Foreskin melanocyte (primary cell): ENCODE measurements at places on chromosomes 3 and 15.
A peak's percentile ranks its signal among the peaks of the same experiment; 100 is the strongest.

DNA sequence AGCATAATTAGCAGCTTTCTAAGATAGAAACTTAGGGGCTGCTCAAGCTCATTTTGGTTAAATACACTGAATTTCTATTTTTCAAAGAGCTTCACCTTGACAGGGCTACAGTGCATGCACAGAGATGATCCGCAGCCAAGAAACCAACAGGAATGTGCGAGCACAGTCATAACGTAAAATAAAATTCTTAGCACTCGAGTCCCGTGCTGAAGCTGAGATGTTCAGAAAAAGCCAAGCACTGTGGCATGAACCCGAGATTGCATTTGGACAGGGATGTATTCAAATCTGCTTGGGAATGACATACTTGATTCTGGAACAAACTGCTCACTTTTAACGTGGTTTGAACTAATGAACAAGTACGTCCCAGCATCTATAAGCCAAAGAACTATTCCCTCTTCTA lies 340.3 kb downstream of the FOXP1 start:
- no peak for DNase-seq

GRCh38 chr3:95434491-95434890 lies 1371.6 kb downstream of the NSUN3 start:
- DNase-seq, result no peak

DNA sequence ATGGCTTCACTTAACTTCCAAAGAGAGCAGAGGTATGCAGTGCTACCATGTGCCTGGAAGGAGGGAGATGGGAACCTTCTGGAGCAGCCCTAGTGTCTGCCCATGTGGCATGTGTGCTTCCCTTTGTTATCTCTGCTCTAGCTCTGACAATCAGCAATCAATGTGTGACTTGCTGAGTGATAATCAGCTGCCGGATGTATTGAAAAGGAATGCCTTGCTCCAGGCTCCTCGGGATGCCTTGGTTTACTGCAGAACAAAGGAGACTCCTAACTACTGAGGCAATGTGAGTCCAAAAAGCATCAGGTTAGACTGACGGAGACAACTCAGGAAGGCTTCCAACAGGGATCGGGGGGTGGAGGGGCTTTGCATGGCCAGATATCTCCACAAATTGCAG lies 36.0 kb upstream of the CORO2B start:
- DNase-seq, result peak; percentile 17

GRCh38 chr3:131107637-131108433 lies 81.2 kb downstream of the NEK11 start:
- DNase-seq, result no peak

- DNase-seq, result no peak
These were observed 424.3 kb upstream of the TPRG1 start for GRCh38 chr3:188747489-188747888.

GRCh38 chr3:175105066-175105465 lies 245.9 kb downstream of the NAALADL2 start:
- DNase-seq, result no peak

DNA sequence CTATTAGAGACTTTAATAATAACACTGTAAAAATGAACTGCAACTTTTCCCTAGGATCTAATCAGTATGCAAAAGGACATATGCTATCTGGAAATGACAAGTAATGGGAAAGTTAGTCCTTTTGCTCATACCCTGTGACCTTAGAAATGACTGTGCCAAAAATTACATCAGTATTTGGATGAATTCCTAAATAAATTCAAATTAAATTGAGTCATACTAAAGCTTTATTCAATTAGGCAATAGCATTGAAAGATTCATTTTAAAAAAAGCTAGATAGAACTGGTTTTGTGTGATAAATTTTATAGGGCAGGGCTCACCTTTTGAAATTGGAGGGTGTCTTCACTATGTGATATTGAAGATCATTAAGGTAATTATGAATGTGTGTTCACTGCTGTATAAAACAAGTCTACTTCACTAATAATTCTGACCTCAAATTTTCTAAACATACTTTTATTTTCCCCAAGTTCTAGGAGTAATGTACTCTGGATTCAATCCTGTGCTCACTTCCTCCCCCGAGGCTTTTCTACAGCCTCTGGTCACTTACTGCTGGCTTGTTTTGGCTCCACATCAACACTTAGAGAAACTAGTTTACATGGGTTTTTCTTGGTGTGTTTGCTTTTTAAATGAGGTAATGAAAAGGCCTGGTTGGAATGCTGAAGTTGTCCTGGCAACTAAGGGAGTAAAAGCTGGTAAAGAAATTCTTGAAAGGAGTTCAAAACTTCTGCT lies 44.4 kb upstream of the SPTSSB start:
- no peak for DNase-seq

GRCh38 chr3:150252462-150252861 lies 155.6 kb upstream of the TSC22D2 start:
- no peak for DNase-seq

DNA sequence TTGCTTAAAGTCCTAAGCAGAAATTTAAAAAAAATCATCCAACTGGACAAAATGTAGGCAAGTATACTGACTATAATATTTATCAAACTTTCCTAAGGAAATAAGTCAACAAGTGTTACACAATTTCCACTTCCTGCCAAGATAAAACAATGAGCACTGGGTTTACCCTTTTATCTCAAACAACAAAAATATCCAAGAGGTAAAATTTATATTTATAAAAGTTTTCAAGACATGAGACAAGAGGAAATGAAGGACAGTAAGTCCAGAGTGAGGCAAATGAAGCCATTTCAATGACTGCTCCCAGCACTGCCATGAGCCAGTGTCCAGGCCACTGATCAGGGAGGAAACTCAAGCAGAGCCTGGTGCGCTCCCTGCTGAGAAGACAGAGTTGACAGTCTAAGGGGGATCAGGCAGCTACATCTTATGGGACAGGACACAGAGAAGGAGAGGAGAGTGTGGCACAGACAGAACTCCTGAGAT lies 439.4 kb downstream of the RAP2B start:
- no peak for DNase-seq

DNA sequence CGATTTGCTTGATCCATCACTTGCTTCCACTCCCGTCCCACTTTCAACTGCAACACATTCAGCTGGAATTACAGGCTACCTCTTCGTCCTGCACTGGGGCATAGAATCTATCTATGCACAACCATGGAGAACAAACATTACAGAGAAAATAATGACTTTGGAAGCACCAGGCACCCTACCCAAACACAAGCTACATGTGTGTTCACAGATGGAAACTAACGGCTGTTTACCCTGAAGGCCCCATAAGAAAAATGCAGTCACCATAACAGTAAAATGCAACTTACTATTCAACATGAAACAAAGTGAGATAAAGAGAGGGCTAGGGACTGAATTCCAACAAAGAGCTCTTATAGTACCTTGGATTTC lies 496.8 kb downstream of the FOXP1 start:
- DNase-seq, result no peak

DNA sequence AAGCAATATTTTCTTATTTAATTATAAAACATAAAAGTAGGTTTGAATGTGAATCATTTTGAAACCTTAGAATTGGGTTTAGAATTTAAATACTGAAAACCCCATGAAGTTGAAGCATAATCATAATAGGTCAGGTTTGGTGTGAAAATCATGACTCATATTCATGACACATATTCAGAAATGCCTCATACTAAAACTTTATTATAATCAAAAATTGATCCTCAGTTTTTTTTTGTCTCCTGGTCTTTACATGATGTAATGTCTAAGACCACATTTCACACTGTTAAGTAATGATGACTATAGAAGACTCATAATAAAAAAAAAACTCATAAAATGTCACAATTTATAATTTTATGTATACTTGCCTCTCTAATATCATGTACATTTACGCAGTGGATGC lies 190.4 kb downstream of the FOXP1 start:
- DNase-seq, result no peak

DNA sequence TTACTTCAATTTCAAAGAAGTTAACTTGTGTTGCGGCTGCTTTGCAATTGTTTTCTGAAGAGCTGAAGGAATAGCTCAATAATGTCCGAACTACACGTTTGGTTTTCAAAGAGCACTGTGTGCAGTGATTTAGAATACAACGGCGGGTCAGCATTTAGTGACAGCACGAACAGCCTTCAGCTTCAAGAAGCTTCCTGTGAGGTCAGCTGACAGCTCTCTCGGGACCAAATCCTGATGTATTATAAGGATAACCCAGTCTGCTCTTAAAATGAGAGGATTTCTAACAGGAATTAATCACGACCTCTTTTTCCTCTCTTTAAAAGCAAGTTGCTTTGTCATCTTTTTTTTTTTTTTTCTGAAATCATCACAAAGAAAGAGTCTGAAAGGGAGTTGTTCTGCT lies 97.9 kb upstream of the UNC13C start:
- DNase-seq, result peak; percentile 20

GRCh38 chr3:102614585-102614984 lies 179.8 kb downstream of the ZPLD1 start:
- DNase-seq, result peak; percentile 2

- DNase-seq, result no peak
These were observed 96.5 kb upstream of the PRR23E start for GRCh38 chr3:127096256-127097071.

- DNase-seq, result no peak
These were observed 285.8 kb upstream of the GADL1 start for GRCh38 chr3:31180274-31180673.

DNA sequence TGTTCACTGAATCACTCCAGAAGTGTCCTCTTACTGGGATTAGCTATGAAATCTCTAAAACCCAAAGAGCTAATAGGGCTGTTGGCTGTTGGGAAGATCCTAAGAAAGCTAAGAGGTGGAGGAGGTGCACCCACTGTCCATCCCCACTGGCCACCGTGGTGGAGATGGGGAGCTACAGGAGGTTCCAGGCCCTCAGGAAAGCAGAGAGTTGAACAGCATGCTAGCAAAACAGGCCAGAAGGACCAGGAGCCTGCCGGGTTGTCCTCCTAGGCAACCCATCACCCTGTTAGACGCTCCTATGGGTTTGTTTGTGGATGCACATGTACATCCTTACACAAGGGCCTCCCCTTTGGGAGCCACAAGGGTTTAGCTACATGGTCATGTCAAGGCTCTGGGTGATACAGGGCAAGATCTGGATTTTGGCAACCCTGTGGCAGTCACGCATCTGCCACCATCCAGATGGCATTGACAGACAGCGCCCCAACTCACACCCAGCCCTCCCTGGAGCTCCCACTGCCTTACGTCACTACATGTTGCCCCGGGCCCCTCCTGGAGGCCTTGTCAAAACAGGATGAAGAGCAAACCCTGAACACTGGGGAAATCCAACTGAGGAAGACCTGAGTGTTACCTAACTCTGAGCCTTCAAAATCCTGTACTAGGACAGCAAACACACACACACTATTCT lies 208.1 kb downstream of the SLCO3A1 start:
- DNase-seq, result no peak

DNA sequence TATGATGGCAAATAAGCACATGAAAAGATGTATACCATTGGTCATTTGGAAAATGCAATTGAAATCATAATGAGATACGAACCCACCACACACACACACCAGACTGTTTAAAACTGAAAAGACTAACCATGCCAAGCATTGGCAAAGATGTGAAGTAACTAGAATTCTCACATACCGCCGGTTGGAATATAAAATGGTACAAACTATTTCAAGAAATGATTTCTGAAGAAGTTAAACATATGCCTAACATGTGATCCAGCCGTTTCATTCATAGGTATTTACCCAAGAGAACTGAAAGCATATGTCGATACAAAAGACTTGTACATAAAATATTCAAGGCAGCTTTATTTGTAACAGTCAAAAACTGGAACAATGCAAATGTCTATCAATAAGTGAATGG lies 28.9 kb downstream of the HES1 start:
- DNase-seq, result no peak

- DNase-seq, result no peak
These were observed 58.3 kb upstream of the TSEN2 start for GRCh38 chr3:12425850-12426579.

GRCh38 chr3:16496008-16496407 lies 17.5 kb downstream of the RFTN1 start:
- no peak for DNase-seq

GRCh38 chr3:133887074-133887802 lies 8.4 kb downstream of the RAB6B start:
- DNase-seq, result no peak

DNA sequence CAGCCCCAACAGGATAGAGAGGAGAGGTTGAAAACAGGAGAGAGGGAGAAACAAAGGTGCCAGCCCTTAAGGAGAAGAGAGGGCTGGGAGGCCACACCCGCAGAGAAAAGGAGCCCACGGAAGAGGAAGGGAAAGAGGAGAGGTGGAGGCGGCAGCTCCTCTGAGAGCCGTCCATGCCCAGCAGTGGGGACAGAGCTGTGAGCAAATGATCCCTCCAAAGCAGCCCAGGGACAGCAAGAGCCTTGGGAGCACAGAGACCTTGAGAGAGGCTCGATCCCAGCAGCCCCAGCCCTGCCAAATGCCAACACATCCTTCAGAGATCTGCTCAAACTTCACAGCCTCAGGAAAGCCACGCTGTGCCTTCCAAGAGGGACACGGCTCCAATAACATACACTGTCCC lies 66.7 kb upstream of the CORO2B start:
- no peak for DNase-seq

DNA sequence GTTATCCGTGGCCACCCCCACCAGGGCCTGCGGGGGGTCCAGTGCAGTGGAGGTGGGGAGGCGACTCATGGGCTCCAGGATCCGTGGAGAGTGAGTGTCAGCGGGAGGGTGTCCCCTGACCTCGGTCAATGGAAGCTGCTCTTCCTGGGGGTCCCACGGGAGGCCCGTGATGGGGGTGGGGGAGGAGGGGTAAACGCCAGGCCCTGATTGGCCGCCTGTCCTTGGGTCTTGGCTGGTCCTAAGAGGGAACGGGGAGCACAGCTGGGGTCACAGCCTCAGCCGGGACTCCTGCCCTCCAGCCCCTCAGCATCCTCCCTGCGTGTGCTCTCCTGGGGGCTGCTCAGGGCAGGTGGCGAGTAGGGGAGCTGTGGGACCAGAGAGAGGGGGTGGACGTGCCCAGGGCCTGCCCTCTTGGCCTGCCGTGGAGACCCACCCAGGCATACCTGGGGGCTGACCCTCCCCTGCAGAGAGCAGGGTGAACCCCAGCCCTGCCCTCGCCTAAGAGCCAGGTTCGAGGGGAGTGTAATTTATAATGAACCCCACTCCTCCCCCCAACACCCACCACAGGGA lies 184.6 kb downstream of the GOLGA6L6 start:
- no peak for DNase-seq

- DNase-seq, result no peak
These were observed 309.6 kb upstream of the SEMA6D start for GRCh38 chr15:47407692-47408091.

GRCh38 chr3:51622413-51622812 lies 48.6 kb upstream of the TEX264 start:
- no peak for DNase-seq
